ENCODE measurements at places on chromosomes 4 and X.

DNA sequence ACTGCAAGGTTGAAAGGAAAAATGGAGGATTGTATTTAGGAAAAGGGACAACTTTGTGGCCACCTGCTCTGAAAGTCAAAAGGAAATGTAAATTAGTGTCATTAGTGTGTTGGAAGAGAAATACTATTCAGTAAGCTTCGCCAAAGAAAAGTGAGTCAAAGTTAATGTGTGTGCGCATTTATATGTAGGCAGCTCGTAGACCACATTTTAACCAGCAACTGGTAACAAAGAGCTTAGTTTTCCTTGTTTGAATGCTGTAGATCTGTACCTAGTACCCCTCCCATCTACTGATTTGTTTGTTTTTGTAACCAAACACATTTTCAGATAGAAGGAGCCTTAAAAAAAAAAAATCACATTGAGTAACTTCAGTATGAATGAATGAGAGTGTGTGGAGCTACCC, 69.3 kb downstream of the GPAT3 start:
- H3K4me1 ChIP-seq, result no peaks in the 10 kb centered on the region
- no peak for DNase-seq
- no peaks in the 10 kb centered on the region for H3K27me3 ChIP-seq
- no peaks in the 10 kb centered on the region for H3K36me3 ChIP-seq
- H3K4me3 ChIP-seq, result no peak overlapping the region
- H3K27ac ChIP-seq, result no peak overlapping the region

DNA sequence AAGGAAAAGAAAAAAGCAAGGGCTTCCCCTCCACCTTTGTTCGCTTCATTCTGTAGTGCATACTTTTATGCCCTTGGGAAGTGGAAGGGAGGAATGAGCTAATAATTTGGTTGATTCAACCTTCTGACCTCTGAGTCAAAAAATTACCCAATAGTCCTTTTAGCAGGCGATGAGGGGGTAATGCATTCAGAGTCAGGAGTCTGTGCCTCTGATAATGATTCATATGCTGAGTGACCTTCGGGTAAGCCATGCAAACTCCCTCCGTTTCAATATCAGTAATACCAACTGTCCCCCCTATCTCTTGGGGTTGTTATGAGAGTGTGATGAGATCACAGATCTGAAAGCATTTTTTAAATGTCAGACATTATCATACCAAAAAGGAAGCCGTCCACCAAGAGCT, 41.6 kb upstream of the ACSL4 start:
- H3K4me1 ChIP-seq, result no peaks in the 10 kb centered on the region
- no peak overlapping the region for H3K4me3 ChIP-seq
- no peaks in the 10 kb centered on the region for H3K36me3 ChIP-seq

- no peaks in the 10 kb centered on the region for H3K27me3 ChIP-seq
- no peak overlapping the region for H3K27ac ChIP-seq
- no peak for DNase-seq
- H3K4me1 ChIP-seq, result no peaks in the 10 kb centered on the region
- H3K36me3 ChIP-seq, result no peaks in the 10 kb centered on the region
Measured at GRCh38 chrX:22360129-22360528, 87.4 kb downstream of the CBLL2 start.

GRCh38 chr4:22607382-22607781, 85.4 kb upstream of the GBA3 start:
- no peaks in the 10 kb centered on the region for H3K36me3 ChIP-seq
- H3K27me3 ChIP-seq, result no peaks in the 10 kb centered on the region
- no peak for DNase-seq
- no peaks in the 10 kb centered on the region for H3K4me1 ChIP-seq
- H3K4me3 ChIP-seq, result no peak overlapping the region
- no peak overlapping the region for H3K27ac ChIP-seq

- no peaks in the 10 kb centered on the region for H3K36me3 ChIP-seq
- H3K4me3 ChIP-seq, result no peak overlapping the region
- H3K27me3 ChIP-seq, result no peaks in the 10 kb centered on the region
- no peak for DNase-seq
- peaks cover 22% of the 10 kb centered on the region for H3K4me1 ChIP-seq
Measured at GRCh38 chrX:69016293-69016941, 148.8 kb downstream of the PJA1 start.

GRCh38 chrX:55109306-55109705, 20.5 kb downstream of the PAGE2 start:
- peaks cover 7% of the 10 kb centered on the region for H3K4me1 ChIP-seq
- H3K27me3 ChIP-seq, result no peaks in the 10 kb centered on the region
- no peaks in the 10 kb centered on the region for H3K36me3 ChIP-seq
- no peak for DNase-seq

GRCh38 chr4:94870146-94870545, 112.4 kb downstream of the BMPR1B start:
- DNase-seq, result no peak
- no peaks in the 10 kb centered on the region for H3K4me1 ChIP-seq
- H3K4me3 ChIP-seq, result no peak overlapping the region
- no peaks in the 10 kb centered on the region for H3K27me3 ChIP-seq

Data from suprapubic skin (tissue), 4 donors.